ENCODE measurements at places on chromosomes 1 and 21.

DNA sequence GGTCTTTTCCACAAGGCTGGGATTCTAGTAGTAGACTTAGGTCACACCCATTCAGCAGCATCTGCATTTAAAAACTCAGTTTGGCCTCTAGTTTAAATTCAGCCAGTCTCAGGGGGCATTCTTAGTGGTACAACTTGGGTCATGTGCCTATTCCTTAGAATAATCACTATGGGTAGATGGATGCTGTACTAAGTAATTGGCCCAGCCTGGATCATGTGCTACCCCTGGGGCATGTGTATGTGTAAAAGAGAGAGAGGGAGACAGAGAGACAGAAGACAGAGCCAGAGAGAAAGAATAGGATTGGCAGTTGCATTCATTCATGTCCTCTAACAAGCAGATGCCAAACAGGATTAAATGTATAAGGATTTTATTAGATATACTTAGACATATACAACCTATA is 13.6 kb upstream of the SYT14 start:
- DNase-seq: no peak

DNA sequence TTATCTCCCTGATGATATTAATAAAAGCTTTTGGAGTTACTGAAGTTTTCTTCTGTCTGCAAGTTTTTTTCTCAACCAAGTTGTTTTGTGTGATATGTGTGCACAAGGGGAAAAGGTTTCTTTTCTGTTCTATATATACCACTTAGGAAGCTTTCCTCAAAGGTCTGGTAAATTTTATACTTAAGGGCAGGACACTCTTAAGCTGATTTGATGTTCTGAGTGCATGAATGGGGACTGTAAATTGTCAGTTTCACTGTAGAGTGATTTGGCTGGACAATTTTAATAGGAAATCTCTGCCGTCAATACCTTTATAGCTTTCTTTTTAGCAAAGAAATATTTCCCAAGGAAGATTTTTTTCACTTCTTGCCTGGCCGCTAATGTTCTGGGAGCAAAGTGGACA is 354.7 kb downstream of the TGFB2 start:
- DNase-seq: no peak

- no peak for DNase-seq
Observed at GRCh38 chr1:71236503-71236902, 155.7 kb upstream of the ZRANB2 start.

GRCh38 chr1:10033359-10033845 is 644 bp downstream of the UBE4B start:
- peak; percentile 5 for DNase-seq

GRCh38 chr1:199976496-199977144 is 50.9 kb upstream of the NR5A2 start:
- no peak for DNase-seq
